ENCODE measurements at places on chromosomes 2 and 18. TPM values are rescaled to one million over a fixed set of nuclear protein-coding genes. Genes with fewer than 3 reads are reported as not detected.

GRCh38 chr2:180033993-180034894, 27.1 kb upstream of the CWC22 start:
- no peaks in the 10 kb centered on the region for H3K36me3 ChIP-seq
- H3K27me3 ChIP-seq: no peaks in the 10 kb centered on the region
- no peak overlapping the region for H3K4me3 ChIP-seq
- no peaks in the 10 kb centered on the region for H3K4me1 ChIP-seq
- no peak for DNase-seq

DNA sequence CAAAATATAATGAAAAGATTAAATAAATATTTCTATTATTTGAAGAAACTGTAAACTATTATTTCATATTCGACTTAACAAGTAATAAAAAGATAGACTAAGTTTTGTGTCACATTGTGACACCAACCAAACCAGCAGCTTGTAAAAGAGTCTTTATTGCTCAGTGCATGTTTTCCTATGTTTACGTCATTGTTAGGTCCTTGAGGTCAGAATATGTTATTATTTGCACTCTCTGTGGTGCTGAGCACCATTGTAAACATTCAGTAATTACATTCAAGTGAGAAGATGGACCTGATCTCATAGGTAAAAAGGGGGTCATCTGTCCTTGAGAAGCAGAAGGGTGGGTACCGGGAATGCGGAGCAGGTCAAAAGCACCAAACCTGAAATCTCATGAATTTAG, 1999.1 kb upstream of the CELF4 start:
- H3K4me3 ChIP-seq: no peak overlapping the region
- no peak overlapping the region for H3K27ac ChIP-seq
- no peak for DNase-seq

DNA sequence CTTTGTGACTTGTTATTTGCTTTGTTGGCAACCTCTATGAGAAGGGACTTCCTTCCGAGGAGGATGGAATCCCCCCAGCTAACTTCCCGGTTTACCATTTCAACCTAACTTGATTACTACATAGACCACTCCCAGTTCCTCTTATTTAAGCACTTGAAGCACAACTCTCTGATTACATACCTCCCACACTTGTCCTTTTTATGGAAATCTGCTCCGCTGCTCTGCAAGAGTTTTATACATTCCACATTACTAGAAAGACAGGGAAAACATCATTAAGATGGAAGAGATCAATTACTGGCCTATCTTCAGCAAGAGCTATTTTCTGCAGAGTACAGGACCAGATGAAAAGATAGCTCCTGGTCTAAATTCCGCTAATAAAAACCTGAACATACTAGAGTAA, 160.0 kb upstream of the PGAP1 start:
- no peak overlapping the region for H3K4me3 ChIP-seq
- H3K36me3 ChIP-seq: peaks cover 35% of the 10 kb centered on the region
- no peak overlapping the region for H3K27ac ChIP-seq

GRCh38 chr2:101622210-101623030, 75.1 kb upstream of the MAP4K4 start:
- H3K36me3 ChIP-seq: no peaks in the 10 kb centered on the region
- no peaks in the 10 kb centered on the region for H3K27me3 ChIP-seq
- no peaks in the 10 kb centered on the region for H3K4me1 ChIP-seq
- no peak overlapping the region for H3K27ac ChIP-seq
- no peak overlapping the region for H3K4me3 ChIP-seq

DNA sequence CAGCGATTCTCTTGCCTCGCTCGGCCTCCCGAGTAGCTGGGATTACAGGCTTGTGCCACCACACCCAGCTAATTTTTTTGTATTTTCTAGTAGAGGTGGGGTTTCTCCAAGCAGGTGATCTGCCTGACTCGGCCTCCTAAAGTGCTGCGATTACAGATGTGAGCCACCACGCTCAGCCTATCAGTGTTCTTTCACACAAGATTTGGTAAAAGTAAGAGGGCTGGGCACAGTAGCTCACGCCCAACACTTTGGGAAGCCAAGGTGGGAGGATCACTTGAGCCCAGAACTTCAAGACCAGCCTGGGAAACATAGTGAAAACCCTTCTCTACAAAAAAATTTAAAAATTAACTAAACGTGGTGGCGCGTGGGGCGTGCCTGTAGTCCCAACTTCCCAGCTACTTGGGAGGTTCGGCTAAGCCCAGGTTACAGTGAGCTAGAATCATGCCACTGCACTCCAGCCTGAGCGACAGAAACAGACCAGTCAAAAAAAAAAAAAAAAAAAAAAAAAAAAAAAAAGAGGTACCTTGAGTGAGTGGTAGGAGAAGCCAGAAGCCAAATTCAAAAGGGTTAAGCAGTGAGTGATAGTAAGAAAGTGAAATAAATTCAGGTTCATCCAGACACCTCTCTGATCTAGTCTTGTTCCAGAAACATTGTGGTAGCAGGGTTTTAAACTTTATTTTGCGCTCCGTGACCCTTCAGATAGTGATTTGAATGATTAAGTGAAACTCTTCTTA, 981 bp downstream of the MRPL53 start:
- peaks cover 24% of the 10 kb centered on the region for H3K4me1 ChIP-seq
- H3K27ac ChIP-seq: peak overlapping the region; percentile 83

- no peaks in the 10 kb centered on the region for H3K27me3 ChIP-seq
- peaks cover 5% of the 10 kb centered on the region for H3K4me1 ChIP-seq
- DNase-seq: no peak
- H3K36me3 ChIP-seq: no peaks in the 10 kb centered on the region
- no peak overlapping the region for H3K27ac ChIP-seq
Observed at GRCh38 chr2:112634153-112634873, 11.4 kb upstream of the SLC20A1 start.

DNA sequence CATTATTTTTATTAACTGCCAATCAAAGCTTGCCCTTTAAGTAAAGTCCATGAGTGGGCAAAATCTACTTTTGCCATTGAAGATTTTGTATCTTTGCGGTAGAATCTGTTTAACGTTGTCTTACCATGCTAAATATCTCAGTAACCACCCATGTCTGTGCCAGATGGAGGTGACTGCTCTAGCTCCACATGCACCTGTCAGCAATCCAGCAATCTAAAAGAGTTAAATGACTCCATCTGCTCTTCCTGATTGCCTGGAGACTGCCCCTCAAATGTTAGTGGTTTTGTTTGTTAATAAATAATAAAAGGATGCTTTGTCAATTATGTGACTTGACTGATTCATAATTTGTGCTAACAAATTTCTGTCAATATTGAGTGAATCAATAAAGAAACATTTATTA, 141.7 kb downstream of the RBM43 start:
- H3K27ac ChIP-seq: no peak overlapping the region
- DNase-seq: no peak
- H3K27me3 ChIP-seq: no peaks in the 10 kb centered on the region
- H3K4me1 ChIP-seq: no peaks in the 10 kb centered on the region
- no peaks in the 10 kb centered on the region for H3K36me3 ChIP-seq

DNA sequence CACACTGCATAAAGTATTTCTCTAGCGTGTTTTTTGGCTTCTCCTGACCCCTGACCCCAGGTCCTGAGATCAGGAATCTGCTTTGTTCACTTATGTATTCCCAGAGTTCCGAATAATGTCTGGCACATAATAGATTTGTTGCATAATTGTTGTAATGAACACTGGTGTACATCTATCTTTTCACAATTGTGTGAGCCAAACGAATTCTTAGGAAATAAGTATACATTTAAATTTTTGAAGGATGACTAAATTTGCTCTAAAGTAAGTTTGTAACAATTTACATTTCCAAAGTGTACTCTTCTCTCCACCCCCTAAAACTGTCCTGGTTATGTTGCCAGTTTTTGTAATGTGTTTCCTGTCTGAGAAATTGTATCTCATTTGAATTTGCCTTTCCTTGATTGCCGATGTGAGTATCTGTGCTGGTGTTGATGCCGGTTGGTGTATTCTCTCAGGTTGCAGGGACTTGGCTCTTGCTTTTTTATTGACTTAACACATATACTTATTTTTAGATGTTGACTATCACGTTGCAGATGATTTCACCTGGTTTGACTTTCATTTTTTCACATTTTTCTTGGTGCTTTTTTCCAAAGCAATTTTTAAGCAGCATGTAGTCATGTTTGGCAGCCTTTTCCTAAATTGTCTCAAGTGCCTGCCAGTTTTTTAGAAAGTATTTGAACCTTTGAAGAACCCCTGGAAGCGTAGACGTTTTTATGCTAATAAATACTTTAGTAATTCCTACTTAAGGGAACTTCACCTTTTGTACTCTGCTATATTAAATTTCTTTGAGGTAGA, 16.1 kb upstream of the FARP2 start:
- no peak overlapping the region for H3K4me3 ChIP-seq
- H3K27ac ChIP-seq: no peak overlapping the region
- no peaks in the 10 kb centered on the region for H3K27me3 ChIP-seq
- H3K4me1 ChIP-seq: peaks cover 23% of the 10 kb centered on the region
- peaks cover 67% of the 10 kb centered on the region for H3K36me3 ChIP-seq

- no peak overlapping the region for H3K27ac ChIP-seq
- DNase-seq: no peak
- H3K36me3 ChIP-seq: no peaks in the 10 kb centered on the region
- no peak overlapping the region for H3K4me3 ChIP-seq
Observed at GRCh38 chr2:12807907-12808810, 91.4 kb downstream of the TRIB2 start.

GRCh38 chr18:32754508-32755263, 18.1 kb downstream of the KLHL14 start:
- no peaks in the 10 kb centered on the region for H3K27me3 ChIP-seq
- no peak for DNase-seq
- no peak overlapping the region for H3K4me3 ChIP-seq
- peaks cover 64% of the 10 kb centered on the region for H3K4me1 ChIP-seq
- 0 out of 2 replicates have a peak, but pooled peaks cover 4% of the 10 kb centered on the region for H3K36me3 ChIP-seq

GRCh38 chr2:74005786-74006185, 21.1 kb downstream of the TET3 start:
- H3K4me3 ChIP-seq: no peak overlapping the region
- H3K27ac ChIP-seq: no peak overlapping the region
- H3K36me3 ChIP-seq: no peaks in the 10 kb centered on the region
- H3K4me1 ChIP-seq: peaks cover 20% of the 10 kb centered on the region
- no peaks in the 10 kb centered on the region for H3K27me3 ChIP-seq
- DNase-seq: no peak

GRCh38 chr2:228017784-228018183, 146.4 kb downstream of the DAW1 start:
- no peak overlapping the region for H3K4me3 ChIP-seq
- H3K27ac ChIP-seq: no peak overlapping the region
- H3K36me3 ChIP-seq: no peaks in the 10 kb centered on the region
- no peak for DNase-seq
- no peaks in the 10 kb centered on the region for H3K27me3 ChIP-seq

- H3K4me3 ChIP-seq: no peak overlapping the region
- no peak overlapping the region for H3K27ac ChIP-seq
- no peaks in the 10 kb centered on the region for H3K4me1 ChIP-seq
- no peaks in the 10 kb centered on the region for H3K36me3 ChIP-seq
- H3K27me3 ChIP-seq: no peaks in the 10 kb centered on the region
- DNase-seq: no peak
Observed at GRCh38 chr2:25098670-25099486, 57.0 kb downstream of the EFR3B start.

DNA sequence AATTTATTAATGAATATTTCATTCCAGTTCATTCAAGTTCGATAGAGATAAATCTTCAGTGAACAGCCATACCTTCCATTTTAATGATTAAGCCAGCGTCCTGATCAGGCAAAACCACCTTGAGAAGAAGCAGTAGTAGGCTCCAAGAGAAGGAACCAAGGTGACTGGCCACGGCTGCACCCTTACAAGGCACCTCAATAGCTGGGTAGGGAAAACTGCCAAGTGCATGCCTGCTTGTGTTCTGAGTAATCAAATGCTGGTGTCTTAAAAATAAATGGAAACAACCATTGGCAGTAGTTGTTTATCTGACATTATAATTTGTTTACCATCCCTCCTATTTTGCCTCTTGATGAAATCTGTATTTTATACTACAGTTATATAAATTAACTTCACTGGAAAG, 10.0 kb upstream of the FEZ2 start:
- H3K27ac ChIP-seq: no peak overlapping the region
- H3K27me3 ChIP-seq: no peaks in the 10 kb centered on the region
- H3K4me3 ChIP-seq: no peak overlapping the region
- H3K36me3 ChIP-seq: no peaks in the 10 kb centered on the region

DNA sequence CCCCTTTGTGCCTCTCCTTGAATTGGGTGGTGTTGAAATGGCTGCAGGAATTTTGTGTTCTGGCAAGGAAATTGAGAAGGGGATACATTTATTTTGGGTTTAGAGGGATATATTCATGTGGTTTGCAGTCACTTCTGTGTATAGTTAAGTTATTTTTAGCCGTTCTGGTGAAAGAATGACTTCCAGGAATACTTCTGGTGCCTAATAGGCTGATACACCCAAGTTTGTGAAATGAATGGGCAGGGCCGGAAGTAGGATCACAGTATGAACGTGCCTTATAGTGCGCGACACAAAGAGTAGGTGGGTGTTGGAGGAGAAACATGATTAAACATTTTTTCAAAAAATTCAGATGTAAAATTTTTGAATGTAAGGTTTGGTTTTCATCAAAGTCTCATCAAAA, 168.6 kb upstream of the ATP5MC3 start:
- H3K27ac ChIP-seq: no peak overlapping the region
- no peak overlapping the region for H3K4me3 ChIP-seq
- no peaks in the 10 kb centered on the region for H3K36me3 ChIP-seq
- no peaks in the 10 kb centered on the region for H3K4me1 ChIP-seq
- DNase-seq: no peak

DNA sequence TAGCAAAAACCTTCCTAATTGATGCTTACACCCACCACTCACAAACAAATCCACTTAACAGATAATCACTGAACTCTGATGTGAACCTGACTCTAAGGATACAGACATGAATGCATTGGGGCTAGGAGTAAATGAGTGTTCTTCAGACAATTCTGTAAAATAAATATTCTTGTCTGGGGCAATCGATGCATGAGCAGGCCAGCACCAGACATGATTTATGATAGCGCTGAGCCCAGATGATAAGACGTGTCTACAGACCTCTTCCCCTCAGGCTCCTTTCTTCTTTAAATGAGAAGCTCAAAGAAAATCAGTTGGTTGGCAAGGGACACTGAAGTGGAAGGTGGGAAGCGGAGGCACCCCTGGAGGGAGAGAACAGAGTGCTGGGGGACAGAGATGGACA, 27.3 kb upstream of the BIN1 start:
- no peak overlapping the region for H3K4me3 ChIP-seq
- no peaks in the 10 kb centered on the region for H3K36me3 ChIP-seq
- H3K4me1 ChIP-seq: peaks cover under 1% of the 10 kb centered on the region
- DNase-seq: no peak
- H3K27me3 ChIP-seq: no peaks in the 10 kb centered on the region
- H3K27ac ChIP-seq: no peak overlapping the region

GRCh38 chr2:96737831-96738230, 2.0 kb downstream of the LMAN2L start:
- H3K4me3 ChIP-seq: no peak overlapping the region
- peaks cover 20% of the 10 kb centered on the region for H3K36me3 ChIP-seq
- H3K27ac ChIP-seq: no peak overlapping the region
- DNase-seq: no peak

- H3K4me1 ChIP-seq: no peaks in the 10 kb centered on the region
- H3K27ac ChIP-seq: no peak overlapping the region
- H3K36me3 ChIP-seq: no peaks in the 10 kb centered on the region
- H3K27me3 ChIP-seq: no peaks in the 10 kb centered on the region
- DNase-seq: no peak
- no peak overlapping the region for H3K4me3 ChIP-seq
Observed at GRCh38 chr2:104845552-104845931, 8.4 kb upstream of the POU3F3 start.

The CD28 gene
- total RNA-seq: not detected

The PDE11A gene
- 0.52 TPM for total RNA-seq

The SLC4A5 gene
- total RNA-seq: 0.65 TPM

The C2orf78 gene
- not detected for total RNA-seq

The HOXD4 gene
- total RNA-seq: not detected

The CCBE1 gene
- not detected for total RNA-seq

The CD8B gene
- not detected for total RNA-seq

The RNU2-63P gene
- total RNA-seq: not detected

The MYO5B gene
- total RNA-seq: not detected

The TTLL4 gene
- 37.2 TPM for total RNA-seq

All from Karpas-422 (cell line).